ENCODE measurements at places on chromosomes 6 and 20. TPM values are rescaled to one million over a fixed set of nuclear protein-coding genes. Genes with fewer than 3 reads are reported as not detected.

DNA sequence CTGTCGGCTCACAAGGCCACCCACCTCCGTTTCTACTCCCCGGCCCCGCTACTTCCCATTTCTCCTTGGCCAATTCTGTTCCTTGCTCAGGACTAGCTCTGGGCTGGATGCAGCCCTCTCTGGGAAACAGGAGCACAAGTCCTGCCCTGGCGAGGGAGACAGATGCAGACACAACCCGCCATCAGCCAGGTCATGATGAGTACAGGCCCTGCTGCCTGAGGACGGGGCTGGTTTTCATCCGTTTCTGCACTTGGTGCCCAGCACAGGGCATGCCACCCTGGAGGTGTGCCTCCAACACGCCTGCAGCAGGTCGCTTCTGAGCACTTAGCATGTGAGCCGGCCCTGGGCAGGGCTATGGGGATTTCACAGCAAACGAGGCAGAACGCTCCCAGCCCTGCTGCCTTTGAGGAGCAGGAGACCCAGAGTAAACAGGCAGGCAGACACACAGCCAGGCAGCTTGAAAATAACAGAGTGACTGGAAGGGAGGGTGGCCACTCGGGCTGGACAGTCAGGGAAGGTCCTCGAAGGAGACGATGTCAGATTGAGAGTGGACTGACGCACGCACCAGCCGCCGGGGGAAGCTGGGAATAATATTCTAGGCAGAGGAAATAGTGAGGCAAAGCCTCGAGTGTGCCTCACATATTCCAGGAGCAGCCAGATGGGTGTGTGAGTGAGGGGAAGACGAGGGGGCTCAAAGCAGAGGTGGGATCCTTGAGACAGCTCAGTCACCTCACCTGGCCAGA, 21.2 kb upstream of the VSTM2L start:
- no peak for DNase-seq

- DNase-seq: no peak
These were observed 27.5 kb upstream of the MYMX start for GRCh38 chr6:44189257-44189656.

- DNase-seq: no peak
These were observed 155.6 kb downstream of the CD83 start for GRCh38 chr6:14273191-14273590.

DNA sequence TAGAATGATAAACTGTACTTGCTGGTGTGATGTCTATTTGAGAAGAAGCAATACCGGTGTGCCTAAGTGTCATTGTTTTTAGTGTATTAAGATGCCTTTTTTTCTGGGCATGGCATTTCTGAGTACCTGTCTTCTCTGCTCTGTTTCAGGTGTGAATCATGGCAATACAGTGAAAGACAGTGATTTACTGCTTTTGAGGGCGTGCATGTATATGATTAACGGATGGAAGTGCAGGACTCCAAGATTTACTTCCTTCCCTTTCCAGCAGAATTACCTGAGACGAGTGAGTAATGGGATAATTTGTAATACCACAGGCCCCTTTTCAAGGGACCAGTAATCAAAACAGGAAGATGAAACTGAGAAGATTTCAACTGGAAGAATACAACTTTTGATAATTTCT, 315.8 kb downstream of the SOX4 start:
- DNase-seq: no peak

DNA sequence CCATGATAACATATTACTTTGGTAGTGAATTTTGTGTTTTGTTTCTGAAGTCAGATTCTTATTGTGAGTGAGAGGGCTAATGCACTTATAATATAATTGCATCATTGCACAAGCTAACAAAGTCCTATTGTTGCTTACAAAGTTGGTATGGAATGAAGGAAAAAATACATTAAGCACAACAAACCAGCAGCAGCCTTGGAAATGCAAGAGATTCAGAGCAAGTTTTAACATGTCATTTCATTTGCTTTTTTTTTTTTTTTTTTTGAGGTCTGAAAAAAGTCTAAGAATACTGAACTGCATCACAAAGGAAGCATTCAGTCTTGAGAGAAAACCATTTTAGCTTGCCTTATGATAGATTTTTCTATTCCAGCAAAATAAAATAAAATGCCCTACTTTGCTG, 57.6 kb downstream of the PLCB4 start:
- no peak for DNase-seq

The SMOC2 gene
- polyA plus RNA-seq: 16.8 TPM

The HLA-DOB gene
- 0.10 TPM for polyA plus RNA-seq

The PDE7B gene
- 2.3 TPM for polyA plus RNA-seq

Measured in psoas muscle (tissue), 8 donors.